Dermis microvascular lymphatic vessel endothelial cell (primary cell): ENCODE measurements at places on chromosomes 6 and 20. TPM values are rescaled to one million over a fixed set of nuclear protein-coding genes. Genes with fewer than 3 reads are reported as not detected.

The DDX43 gene
- total RNA-seq = 0.38 and 1.3 TPM in 2 replicates

The DUSP15 gene
- 0.26 and 1.5 TPM in 2 replicates for total RNA-seq

The IP6K3 gene
- not detected in 2 replicates for total RNA-seq

The STX7 gene
- total RNA-seq = 23.9 and 44.6 TPM in 2 replicates

The CEBPB gene
- total RNA-seq = 12.6 and 23.5 TPM in 2 replicates

The DSTN gene
- total RNA-seq = 110 and 126 TPM in 2 replicates

The TIAM2 gene
- total RNA-seq = 12.8 and 15.9 TPM in 2 replicates

The OPRM1 gene
- not detected in 2 replicates for total RNA-seq

The KCNG1 gene
- total RNA-seq = 1.9 and 2.3 TPM in 2 replicates

The FUT9 gene
- under 0.01 TPM in 1 of 2 replicates, not detected in the other for total RNA-seq

The BHLHE23 gene
- total RNA-seq = not detected in 2 replicates

The TNFRSF21 gene
- total RNA-seq = 60.7 and 120 TPM in 2 replicates

The LPA gene
- not detected in 2 replicates for total RNA-seq

The SEL1L2 gene
- total RNA-seq = not detected in 2 replicates

The MICB gene
- 6.8 and 8.3 TPM in 2 replicates for total RNA-seq

The MACROD2 gene
- total RNA-seq = 0.13 and 0.25 TPM in 2 replicates

The C2 gene
- total RNA-seq = 0.13 TPM in 1 of 2 replicates, not detected in the other

The OR2J3 gene
- not detected in 2 replicates for total RNA-seq

The UBD gene
- 39.0 and 91.9 TPM in 2 replicates for total RNA-seq

The SLC13A3 gene
- total RNA-seq = under 0.01 and 0.13 TPM in 2 replicates

The TBCC gene
- total RNA-seq = 29.1 and 36.4 TPM in 2 replicates

The CASS4 gene
- total RNA-seq = under 0.01 and 0.13 TPM in 2 replicates

The MOXD1 gene
- total RNA-seq = under 0.01 TPM in 2 replicates

The HEY2 gene
- total RNA-seq = under 0.01 TPM in 1 of 2 replicates, not detected in the other

The LINC00237 gene
- total RNA-seq = under 0.01 TPM in 1 of 2 replicates, not detected in the other

The PRSS16 gene
- total RNA-seq = not detected in 2 replicates

The ENTPD6 gene
- total RNA-seq = 31.3 and 43.0 TPM in 2 replicates

The VTA1 gene
- total RNA-seq = 21.7 and 27.2 TPM in 2 replicates

The DEFB124 gene
- total RNA-seq = not detected in 2 replicates

The ELOVL2 gene
- not detected in 2 replicates for total RNA-seq

The SNAP91 gene
- total RNA-seq = 0.13 and 1.3 TPM in 2 replicates

The EPB41L1 gene
- 7.3 and 22.4 TPM in 2 replicates for total RNA-seq

The METTL24 gene
- not detected in 2 replicates for total RNA-seq

The ROS1 gene
- total RNA-seq = not detected in 2 replicates

The ZNF341 gene
- 0.77 and 1.4 TPM in 2 replicates for total RNA-seq

The FOXF2 gene
- total RNA-seq = not detected in 2 replicates

The GNMT gene
- total RNA-seq = under 0.01 and 0.13 TPM in 2 replicates

The SLC2A10 gene
- total RNA-seq = 5.4 and 12.3 TPM in 2 replicates

The TRIM40 gene
- not detected in 2 replicates for total RNA-seq

The GMNN gene
- total RNA-seq = 11.9 and 16.8 TPM in 2 replicates

The NANP gene
- total RNA-seq = 6.4 and 8.0 TPM in 2 replicates

The SLC39A7 gene
- total RNA-seq = 83.1 and 112 TPM in 2 replicates

The CBFA2T2 gene
- 2.6 and 5.1 TPM in 2 replicates for total RNA-seq
